ENCODE measurements at places on chromosomes 16 and 17.

DNA sequence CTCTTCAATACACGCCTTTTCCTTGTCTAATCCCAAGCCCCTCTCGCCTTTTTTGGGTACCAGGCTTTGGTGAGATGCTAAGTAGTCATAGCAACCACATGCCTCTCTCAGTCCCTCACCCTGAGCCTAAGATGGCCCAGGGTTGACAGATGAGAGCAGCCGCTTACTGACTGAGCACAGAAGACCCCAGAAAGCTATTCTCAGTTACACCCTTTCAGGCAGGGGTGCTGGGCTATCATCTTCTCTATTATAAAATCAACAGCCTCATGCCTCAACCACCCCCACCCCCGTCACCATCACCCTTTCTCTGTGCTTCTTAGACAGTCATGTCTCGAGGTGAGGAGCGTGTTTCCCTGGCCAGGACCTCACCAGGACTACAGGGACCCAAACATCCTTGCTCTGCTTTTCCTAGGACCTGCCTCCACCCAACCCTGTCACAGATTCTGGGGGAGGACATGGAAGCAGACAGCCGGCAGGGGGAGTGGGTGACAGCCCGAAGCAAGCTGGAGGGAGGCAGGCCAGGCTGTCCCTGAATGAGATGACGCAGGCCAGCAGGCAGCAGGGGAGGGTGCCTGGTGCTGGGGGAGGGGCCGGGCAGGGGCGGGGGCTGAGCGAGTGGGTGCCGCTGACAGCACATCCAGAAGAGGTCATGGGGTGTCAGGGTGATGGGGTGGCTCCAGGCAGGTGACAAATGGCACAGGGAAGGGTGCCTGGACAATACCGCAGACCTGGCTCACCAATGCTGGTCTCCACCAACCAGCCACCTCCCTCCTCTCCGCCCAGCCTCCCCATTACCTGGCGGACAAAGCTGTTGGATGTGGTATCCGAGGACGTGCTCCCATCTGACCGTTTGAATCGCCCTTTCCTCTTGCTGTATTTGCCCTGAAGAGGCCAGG is 3.1 kb downstream of the CACNB1 start:
- no peak for DNase-seq

- DNase-seq, result no peak
Measured at GRCh38 chr17:32481193-32481592, 5.6 kb upstream of the CDK5R1 start.

DNA sequence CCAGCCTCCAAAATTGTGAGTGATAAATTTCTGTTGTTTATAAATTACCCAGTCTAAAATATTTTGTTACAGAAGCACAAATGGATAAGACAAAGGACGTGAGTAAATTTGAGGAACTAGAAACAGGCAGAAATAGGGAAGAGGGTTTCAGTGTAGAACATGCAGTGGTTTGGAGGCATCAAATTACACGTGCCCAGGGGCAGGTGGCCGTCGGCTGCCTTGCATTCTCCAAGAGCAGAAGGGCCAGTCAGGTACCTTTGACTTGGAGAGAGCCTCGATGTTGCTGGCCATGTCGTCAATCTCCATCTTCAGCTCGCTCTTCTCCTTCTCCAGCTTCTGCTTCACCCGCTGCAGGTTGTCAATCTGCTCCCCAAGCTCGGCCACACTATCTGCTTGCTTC is 54.3 kb downstream of the MYH13 start:
- DNase-seq, result no peak

DNA sequence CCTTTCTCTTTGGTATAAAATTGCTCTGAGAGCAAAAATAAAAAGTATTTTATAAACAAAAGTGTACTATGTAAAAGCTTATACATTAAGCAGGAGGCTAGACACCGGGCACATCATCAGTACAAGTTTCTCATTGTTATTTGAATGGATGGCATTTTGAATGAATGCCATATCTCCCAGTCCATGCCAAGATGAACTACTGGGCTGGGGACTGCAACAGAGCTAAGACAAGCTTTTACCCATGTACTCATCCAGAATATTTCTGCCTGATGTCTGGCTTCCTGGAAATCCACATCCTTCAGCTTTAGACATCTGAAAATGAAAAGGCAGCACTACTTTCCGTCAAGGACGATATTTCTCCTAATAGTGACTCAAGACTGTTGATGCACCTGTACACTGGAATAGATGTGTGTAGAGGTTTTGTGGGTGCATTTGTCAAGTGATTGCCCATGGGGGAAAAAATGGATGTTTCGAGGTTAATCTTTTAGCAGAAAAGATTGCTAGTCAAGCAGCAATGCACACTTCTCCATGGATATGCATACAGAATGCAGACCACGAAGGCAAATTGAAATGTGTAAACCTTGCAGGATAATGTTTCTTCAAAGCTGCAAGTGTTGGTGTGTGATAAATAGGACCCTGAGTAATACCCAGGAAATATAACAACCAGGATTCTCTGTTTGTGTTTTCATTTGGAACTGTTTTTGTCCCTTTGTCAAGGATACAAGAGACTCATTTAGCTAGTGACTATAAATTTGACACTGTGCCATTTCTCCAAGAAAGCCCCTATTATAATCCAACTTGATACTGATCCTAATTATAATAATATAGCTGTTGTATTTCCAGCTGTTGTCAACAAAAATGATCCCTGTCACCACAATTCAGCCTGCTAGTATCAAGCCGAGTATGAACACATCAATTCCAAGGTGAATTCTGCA is 173.8 kb downstream of the CDH8 start:
- no peak for DNase-seq

- DNase-seq, result no peak
Measured at GRCh38 chr16:57784334-57784733, 18.0 kb downstream of the KIFC3 start.

- DNase-seq, result no peak
Measured at GRCh38 chr16:11106726-11107125, 149.3 kb downstream of the SOCS1 start.

DNA sequence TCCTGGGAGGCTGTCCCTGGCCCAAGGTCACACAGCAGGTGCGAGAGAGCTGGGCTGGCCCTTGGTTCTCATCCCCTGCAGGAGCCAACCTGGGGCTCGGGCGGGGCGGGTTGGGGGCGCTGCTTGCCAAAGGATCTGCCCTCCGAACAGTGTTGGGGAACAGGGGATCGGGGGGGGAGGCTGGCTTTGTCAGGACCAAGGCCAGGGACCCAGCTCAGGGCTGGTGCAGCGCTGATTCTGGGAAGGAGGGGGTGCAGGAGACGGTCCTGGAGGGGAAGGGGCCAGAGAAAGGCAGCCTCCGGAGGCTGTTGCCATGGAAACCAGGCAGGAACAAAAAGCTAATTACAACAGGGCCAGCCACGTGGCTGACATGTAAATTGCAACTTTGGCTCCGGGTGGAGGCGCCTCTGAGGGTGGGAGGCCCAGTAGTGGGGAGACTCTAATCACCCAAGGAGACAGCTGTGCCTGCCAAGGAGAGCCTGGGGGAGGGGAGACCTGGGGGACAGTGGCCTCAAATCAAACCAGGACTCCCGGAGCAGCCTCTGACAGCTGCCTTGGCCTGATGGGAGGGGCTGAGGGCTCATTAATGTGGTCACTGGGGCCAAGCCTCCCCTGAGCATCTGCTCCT is 1.3 kb downstream of the TUBB3 start:
- no peak for DNase-seq

DNA sequence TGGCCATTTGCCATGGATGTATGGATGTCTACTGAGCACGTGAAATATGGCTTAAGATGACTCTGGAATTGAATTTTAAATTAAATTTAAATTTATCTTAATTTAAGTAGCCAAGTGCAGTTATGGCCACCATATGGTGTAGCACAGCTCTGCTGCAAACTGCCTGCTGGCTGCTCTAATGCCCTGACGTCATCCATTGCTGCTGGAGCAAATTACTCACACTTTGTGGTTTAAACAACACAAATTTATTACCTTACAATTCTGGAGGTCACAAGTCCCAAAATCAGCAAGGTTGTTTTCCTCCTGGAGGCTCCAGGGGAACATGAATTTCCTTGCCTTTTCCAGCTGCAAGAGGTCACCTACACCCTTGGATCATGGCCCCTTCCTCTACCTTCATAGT is 679.3 kb upstream of the EEF2KMT start:
- DNase-seq, result no peak

- no peak for DNase-seq
Measured at GRCh38 chr17:63995626-63996025, 2.5 kb upstream of the PRR29 start.

GRCh38 chr17:17226451-17227265 is 10.3 kb downstream of the FLCN start:
- no peak for DNase-seq

DNA sequence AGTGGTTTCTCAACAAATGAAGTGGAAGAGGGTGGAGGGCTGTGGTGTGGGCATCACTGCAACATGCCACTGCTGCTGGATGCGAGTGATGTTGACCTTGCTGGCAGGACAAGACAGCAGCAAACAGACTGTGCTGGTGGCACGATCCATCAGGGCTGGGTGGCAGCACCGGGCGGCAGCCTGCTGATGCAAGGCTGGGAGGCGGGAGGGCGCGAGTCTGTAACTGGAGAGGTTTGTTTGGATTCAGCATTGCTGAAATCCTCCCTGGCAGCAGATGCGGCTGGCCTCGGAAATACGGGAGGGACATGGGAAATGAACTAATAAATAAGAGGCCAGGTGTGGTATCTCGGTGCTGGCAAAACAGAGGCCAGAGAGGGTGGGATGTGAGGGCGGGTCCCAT is 224.2 kb downstream of the ENGASE start:
- DNase-seq, result no peak

GRCh38 chr17:27609611-27610303 is 21.2 kb upstream of the LGALS9 start:
- no peak for DNase-seq

- DNase-seq, result no peak
Measured at GRCh38 chr16:3874242-3874641, 6.3 kb downstream of the CREBBP start.

DNA sequence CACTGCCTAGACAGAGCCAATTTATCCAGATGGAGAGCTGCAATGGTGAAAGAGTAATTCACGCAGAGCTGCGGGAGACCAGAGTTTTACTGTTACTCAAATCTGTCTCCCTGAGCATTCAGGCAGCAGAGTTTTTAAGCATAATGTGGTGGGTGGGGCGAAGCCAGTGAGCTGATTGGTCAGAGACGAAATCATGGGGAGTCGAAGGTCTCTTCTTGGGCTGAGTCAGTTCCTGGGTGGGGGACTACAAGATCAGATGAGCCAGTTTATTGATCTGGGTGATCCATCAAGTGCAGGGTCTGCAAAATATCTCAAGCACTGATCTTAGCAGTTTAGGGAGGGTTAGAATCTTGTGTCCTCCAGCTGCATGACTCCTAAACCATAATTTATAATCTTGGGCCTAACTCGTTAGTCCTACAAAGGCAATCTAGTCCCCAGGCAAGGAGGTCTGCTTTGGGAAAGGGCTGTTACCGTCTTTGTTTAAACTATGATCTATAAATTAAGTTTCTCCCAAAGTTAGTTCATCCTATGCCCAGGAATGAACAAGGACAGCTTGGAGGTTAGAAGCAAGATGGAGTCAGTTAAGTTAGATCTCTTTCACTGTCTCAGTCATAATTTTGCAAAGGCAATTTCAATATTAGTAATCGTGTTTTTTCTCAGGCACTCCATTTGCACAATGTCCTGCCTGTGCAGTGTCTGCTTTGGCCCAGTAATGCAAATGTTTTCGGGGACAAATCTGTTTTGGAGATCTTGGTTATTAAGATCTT is 27.0 kb downstream of the PIGL start:
- DNase-seq, result no peak

DNA sequence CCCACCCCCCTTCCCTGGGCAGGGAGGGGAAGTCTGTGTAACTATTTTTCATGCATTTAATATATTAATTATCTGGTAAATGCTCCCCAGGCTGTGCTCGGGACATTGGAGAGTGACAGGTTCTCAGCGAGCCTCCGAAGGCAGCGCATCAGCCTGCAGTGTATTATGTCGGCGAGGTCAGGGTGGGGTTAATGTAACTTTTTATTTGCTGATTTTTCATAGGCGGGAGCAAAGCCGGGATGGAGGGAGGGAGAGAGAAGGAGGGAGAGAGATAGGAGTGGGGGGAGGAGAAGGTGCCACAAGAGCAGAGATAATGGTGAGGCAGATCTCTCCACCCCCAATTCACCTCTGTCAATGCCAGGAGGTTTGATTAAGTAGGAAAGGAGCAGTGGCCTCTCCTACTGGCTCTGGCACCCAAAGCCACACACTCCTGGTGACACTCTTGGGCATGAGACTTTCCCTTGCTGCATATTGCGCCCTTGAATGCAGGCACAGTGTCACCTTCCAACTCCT is 104.0 kb downstream of the MRM1 start:
- no peak for DNase-seq

DNA sequence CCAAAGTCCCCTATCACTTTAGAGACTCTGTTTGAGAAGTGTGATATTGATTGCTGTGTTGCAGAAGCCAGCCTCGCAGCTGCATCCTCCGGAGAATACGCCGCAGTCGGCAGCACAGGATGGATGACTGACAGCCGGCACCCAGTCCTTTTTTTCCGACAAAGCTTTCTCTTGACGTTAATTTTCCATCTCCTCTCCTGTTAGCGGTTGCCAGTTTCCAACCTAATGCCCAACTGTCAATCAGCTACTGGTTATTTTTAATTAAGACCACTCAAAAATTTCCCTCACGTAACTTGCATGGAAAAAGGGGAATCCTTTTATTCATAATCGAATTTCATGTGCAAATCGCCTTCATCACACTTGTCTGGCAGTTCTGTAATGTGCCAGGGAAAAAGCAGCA is 953.9 kb downstream of the CDH11 start:
- no peak for DNase-seq

- no peak for DNase-seq
Measured at GRCh38 chr16:11029948-11030347, 85.6 kb downstream of the CLEC16A start.

GRCh38 chr16:84738255-84739038 is 38.6 kb downstream of the USP10 start:
- peak; percentile 51 for DNase-seq

GRCh38 chr17:32278815-32279214 is 13.2 kb downstream of the RHBDL3 start:
- DNase-seq, result no peak

DNA sequence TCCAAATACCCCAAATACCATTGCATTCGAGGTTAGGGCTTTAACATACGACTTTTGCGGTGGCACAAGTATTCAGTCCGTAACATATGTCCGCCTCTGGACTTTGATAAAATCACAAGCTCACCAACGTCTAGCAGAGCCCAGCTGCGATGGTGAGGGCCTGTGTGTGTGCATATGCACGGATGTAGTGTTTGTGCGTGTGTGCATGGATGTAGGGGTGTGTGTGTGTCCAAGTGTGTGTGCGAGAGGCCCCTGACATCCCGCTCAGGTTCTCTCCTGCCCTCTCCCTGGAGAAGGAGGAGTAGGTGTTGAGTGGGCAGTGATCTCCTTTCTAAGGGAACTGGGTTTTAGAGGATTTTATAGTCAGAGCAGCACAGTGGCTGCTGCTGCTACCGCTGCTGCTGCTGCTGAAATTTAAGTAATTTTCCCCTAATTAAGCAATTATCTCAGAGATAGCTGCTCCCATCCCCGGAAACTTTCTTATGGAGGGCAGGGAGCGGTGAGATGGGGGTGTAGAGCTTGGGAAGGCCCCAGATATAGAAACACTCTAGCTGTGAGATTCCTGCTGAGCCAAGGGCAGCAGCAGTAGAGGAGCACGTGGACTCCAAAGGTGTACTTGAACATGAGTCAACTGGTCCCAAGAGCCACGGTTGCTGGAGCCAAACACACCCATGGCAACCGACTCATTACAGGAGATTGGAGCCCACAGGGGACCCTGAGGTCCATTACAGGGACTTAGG is 121.7 kb upstream of the SDK2 start:
- no peak for DNase-seq
